Stimulated activated CD8-positive, alpha-beta memory T cell treated with anti-CD3 and anti-CD28 coated beads, Interleukin-4, amount 100 ng/mL, for 1 hour (primary cell): ENCODE measurements at places on chromosomes 3 and 15.

DNA sequence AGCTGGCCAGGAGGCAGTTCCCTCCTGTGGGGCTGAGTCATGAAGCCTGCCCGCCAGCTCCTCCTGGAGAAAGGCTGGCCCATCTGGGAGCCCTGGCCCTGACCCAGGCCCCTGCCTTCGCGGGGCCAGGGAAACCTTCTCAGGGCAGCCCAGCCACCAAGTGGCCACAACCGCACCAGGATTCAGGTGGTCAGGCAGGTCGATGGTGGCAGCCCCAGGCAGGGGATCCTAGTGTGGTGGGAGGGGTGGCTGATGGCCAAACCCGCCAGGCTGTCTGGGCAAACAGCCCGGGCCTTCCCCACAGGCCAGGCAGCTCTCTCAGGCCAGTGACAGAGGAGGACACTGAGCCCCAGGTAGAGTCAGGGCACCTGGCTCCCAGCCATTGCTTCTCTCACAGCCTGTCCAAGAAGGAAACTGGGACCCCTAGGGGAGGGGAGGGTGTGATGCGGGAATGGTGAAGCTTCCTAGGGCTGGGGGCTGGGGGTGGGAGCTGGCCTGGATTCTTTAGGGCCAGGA, 1.2 kb downstream of the TWF2 start:
- DNase-seq = no peak

GRCh38 chr3:142897807-142898206, 8.9 kb upstream of the PCOLCE2 start:
- no peak for DNase-seq

GRCh38 chr15:79640206-79640605, 208.1 kb downstream of the MINAR1 start:
- no peak for DNase-seq

DNA sequence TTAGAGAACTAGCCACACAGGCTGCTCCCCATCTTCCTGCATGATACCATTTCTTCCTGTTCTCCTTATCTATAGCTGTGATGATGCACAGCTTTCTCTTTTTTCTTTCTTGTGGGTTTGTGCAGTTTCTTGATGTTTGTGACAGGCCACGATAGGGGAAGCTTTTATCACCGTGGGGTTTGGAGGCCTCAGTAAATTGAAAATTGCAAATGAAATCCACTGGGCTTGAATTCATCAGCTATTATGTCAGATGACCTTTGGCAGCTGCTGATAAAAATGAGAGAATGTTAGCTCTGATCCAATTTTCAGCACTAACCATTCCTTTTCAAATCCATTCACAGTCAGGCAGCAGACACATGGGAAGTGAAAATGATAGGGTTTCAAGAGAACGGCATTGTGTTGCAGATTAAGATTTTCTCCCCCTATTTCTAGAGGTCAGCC, 176.9 kb upstream of the SOX2 start:
- DNase-seq = no peak

- no peak for DNase-seq
Observed at GRCh38 chr3:87969620-87970019, 89.2 kb downstream of the CGGBP1 start.

GRCh38 chr15:64921711-64922110, 10.0 kb downstream of the ANKDD1A start:
- DNase-seq = no peak

GRCh38 chr3:46188708-46189107, 19.4 kb downstream of the CCR1 start:
- no peak for DNase-seq

DNA sequence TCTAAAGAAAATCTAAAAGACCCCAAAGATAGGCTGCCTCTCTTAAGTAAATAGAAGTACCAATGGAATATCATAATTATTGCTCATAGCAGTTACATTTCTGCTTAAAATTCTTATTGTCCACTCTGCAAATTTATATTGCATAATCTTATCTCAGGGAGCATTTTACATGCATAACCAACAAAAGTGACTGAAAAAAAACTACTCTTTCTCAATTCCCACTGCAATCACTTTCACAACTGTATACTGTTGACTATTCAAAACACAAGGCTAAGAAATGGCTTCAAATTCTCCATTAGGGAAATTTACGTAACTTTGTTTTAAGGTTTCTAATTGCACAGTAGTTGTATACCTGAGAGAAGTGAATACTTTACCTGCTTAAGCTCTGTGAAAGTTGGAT, 56.3 kb downstream of the HMG20A start:
- DNase-seq = no peak

DNA sequence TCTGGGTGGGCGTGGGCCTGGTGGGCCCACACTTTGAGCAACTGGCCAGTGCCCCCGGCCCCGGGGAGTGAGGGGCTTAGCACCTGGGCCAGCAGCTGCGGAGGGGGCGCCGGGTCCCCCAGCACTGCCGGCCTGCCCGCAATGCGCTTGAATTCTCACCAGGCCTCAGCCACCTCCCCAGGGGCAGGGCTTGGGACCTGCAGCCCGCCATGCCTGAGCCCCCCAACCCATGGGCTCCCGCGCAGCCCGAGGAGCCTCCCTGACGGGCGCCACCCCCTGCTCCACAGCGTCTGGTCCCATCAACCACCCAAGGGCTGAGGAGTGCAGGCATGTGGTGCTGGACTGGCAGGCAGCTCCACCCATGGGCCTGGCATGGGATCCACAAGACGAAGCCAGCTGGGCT, 484.3 kb downstream of the UNC13C start:
- DNase-seq = no peak
